ENCODE measurements at places on chromosomes 2 and 18.
A peak's percentile ranks its signal among the peaks of the same experiment; 100 is the strongest.

- H3K27me3 ChIP-seq, result no peaks in the 10 kb centered on the region
- H3K4me3 ChIP-seq, result no peak overlapping the region
- DNase-seq, result no peak
These were observed 74.7 kb downstream of the KLHL14 start for GRCh38 chr18:32698153-32698552.

DNA sequence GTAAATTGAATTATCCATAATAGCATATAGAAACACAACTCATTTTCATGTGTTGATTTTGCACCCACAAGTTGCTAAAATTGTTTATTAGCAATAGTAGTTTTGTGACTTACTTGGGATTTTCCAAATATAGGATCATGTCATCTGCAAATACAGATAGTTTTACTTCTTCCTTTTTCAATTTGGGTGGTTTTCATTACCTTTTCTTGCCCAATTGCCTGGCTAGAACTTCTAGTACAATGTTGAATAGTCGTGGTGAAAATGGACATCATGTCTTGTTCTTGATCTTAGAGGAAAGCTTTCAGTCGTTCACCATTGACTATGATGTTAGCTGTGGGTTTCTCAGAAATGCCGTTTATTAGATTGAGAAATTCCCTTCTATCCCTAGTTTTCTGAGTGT lies 60.2 kb upstream of the TCF7L1 start:
- no peak overlapping the region for H3K4me3 ChIP-seq
- H3K27me3 ChIP-seq, result no peaks in the 10 kb centered on the region
- no peak overlapping the region for H3K27ac ChIP-seq

- H3K36me3 ChIP-seq, result no peaks in the 10 kb centered on the region
- no peaks in the 10 kb centered on the region for H3K27me3 ChIP-seq
- no peak for DNase-seq
- H3K27ac ChIP-seq, result peak overlapping the region; percentile 4
- no peak overlapping the region for H3K4me3 ChIP-seq
These were observed 175.8 kb downstream of the LOXHD1 start for GRCh38 chr18:46481048-46481846.

DNA sequence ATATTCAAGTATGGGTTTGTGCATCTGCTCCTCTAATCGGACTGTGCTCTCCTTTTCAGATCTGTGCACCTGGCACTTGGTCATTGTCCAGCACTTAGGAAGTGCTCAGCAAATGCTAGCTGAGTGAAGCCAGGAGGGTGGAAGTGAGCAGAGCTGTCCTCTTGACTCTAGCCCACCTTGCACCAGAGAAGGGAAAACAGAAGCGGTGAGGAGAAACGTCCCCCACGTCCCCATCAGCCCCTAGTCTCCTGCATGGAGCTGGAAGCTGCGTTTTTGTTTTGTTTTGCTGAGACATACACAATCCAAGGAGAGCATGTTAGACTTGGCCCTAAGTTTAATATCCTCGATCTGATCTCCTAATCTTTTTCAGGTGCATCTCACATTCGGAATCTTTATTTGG lies 73.6 kb downstream of the EN1 start:
- no peaks in the 10 kb centered on the region for H3K36me3 ChIP-seq
- no peaks in the 10 kb centered on the region for H3K27me3 ChIP-seq
- H3K4me3 ChIP-seq, result no peak overlapping the region

DNA sequence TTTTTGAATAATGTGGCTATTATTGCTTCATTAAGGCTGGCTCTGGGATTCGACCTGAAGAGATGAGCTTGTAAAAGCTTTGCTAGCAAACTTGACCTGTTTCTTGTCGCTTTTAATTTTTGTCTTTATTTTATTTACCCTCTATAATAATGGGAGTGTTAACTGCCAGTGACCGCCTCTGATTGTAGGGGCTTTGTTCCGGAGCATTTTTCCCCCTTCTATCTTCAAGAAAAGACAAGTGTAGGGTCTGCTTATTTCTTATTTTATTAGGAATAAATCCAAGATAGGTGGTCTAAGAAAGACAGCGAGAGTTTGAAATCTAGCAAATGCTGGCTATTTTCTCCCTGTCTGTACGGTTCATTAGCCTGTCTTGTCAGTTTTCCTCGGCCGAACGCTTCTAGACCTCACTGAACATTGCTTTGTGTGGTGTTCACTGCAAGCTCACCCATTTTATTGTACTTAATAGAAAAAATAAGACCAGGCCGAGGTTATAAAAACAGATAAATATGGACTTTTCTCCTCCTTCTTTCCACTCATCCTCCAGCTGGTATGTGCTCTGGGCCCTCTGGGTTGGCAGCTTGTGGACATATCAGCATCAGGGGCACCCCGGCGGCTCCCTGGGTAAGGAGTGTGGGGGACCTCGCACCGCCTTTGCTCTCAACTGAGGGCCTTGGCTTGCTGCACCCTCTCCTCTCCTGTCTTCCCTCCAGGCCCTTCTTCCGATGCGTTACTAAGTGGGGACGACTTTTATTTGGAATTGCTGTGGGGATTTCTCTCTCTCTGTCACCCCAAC lies 8.5 kb downstream of the MEIS1 start:
- H3K4me1 ChIP-seq, result peaks cover 29% of the 10 kb centered on the region
- no peaks in the 10 kb centered on the region for H3K27me3 ChIP-seq

DNA sequence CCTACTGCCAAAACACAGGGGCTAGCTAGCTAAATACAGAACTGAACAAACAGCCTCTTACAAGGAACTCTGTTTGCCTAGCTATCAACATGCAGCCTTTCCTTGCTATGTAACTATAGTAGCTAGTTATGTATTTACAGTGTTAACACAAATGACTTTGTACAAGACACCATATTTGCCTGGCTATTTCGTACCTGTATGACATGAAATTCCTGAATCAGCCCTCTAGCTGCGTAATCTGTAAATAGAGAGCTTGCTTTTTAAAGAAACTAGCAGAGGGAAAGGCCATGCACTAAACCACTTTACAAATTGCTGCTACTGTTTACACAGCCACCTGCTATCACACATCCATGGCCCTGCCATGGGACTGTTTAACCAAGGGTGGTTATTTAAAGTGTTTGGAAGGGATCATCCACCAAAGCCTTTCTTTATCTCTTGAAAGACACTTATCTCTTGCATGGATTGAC lies 248.7 kb downstream of the TFCP2L1 start:
- H3K4me3 ChIP-seq, result no peak overlapping the region
- H3K36me3 ChIP-seq, result no peaks in the 10 kb centered on the region
- no peak for DNase-seq
- no peak overlapping the region for H3K27ac ChIP-seq
- H3K4me1 ChIP-seq, result peaks cover 6% of the 10 kb centered on the region

DNA sequence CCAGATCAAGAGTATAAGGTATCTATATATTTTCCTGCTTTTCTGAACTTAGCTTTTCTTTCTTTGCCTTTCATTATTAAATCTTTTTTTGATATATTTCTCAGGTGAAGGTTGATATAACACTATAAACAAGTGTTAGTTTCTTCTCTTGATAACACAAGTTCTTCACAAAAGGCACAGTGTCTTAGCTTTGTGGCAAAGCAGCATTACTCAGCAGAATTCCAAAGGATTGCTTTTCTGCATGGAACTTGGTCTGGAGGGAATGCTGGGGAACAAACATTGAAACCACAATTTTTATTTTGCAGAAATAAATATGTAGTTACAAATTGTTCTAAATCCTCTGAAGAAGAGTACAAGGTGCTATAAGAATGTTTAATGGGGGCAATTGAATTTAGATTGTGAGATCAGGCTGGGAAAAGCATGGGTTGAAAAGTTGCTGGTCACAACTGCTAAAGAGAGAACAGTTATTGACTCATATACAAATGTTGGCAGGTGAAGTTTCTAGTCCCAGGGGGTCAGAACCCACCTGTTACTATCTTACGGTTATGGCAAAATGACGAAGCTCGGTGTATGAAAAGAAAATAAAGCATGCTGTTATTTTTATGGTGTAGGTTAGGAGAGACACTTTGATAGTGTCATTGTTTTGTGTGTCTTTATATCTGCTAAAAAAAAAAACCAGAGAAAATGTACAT lies 68.2 kb downstream of the UBR3 start:
- no peak for DNase-seq
- H3K4me1 ChIP-seq, result no peaks in the 10 kb centered on the region
- H3K36me3 ChIP-seq, result no peaks in the 10 kb centered on the region
- H3K27ac ChIP-seq, result no peak overlapping the region

DNA sequence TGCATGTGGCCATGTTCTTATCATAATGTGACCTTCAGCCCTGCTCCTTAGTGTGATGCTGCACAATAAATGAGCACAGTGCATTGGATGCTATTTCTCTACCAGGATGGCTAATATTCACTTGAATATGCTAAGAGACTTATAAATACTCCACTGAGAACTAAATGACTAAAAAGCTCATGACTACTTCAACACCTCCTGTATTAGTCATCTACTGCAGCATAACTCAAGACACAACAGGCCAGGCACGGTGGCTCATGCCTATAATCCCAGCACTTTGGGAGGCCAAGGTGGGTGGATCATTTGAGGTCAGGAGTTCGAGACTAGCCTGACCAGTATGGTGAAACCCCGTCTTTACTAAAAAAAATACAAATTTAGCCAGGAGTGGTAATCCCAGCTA lies 213.4 kb downstream of the RND3 start:
- H3K27ac ChIP-seq, result no peak overlapping the region
- no peak for DNase-seq
- no peaks in the 10 kb centered on the region for H3K4me1 ChIP-seq
- no peaks in the 10 kb centered on the region for H3K27me3 ChIP-seq
- H3K36me3 ChIP-seq, result no peaks in the 10 kb centered on the region
- no peak overlapping the region for H3K4me3 ChIP-seq

- no peaks in the 10 kb centered on the region for H3K4me1 ChIP-seq
- DNase-seq, result no peak
- no peaks in the 10 kb centered on the region for H3K27me3 ChIP-seq
- H3K27ac ChIP-seq, result no peak overlapping the region
These were observed 35.2 kb downstream of the FOSL2 start for GRCh38 chr2:28427741-28428415.

GRCh38 chr2:49262801-49263560 lies 108.7 kb upstream of the FSHR start:
- no peak for DNase-seq
- H3K4me1 ChIP-seq, result no peaks in the 10 kb centered on the region
- no peaks in the 10 kb centered on the region for H3K27me3 ChIP-seq
- no peak overlapping the region for H3K4me3 ChIP-seq
- H3K27ac ChIP-seq, result no peak overlapping the region

DNA sequence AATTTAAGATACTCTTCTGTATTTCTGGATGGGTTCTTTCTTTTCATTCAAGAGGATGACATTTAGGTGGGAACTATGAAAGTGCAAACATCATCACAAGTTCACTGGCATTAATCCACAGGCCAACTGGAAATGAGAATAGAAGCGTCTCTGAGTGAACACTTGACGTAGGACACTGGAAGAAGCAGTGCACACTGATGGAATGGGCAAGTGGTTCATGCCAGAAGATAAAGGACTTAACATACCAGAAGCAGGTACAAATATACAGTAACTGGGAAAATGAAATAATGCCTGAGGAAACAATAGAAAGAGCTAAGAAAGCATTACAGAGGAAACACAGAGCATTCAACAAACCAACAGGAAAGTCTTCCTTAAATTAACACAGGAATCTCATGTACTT lies 120.9 kb upstream of the CCDC195 start:
- no peaks in the 10 kb centered on the region for H3K4me1 ChIP-seq
- H3K27ac ChIP-seq, result no peak overlapping the region
- H3K27me3 ChIP-seq, result no peaks in the 10 kb centered on the region
- DNase-seq, result no peak

- no peaks in the 10 kb centered on the region for H3K4me1 ChIP-seq
- H3K36me3 ChIP-seq, result no peaks in the 10 kb centered on the region
- no peaks in the 10 kb centered on the region for H3K27me3 ChIP-seq
- no peak for DNase-seq
These were observed 106.8 kb downstream of the ARHGAP28 start for GRCh38 chr18:6836331-6836730.

GRCh38 chr2:9954136-9954535 lies 2.6 kb downstream of the GRHL1 start:
- peak overlapping the region; percentile 91 for H3K27ac ChIP-seq
- H3K27me3 ChIP-seq, result no peaks in the 10 kb centered on the region
- H3K36me3 ChIP-seq, result peaks cover 37% of the 10 kb centered on the region
- DNase-seq, result no peak

DNA sequence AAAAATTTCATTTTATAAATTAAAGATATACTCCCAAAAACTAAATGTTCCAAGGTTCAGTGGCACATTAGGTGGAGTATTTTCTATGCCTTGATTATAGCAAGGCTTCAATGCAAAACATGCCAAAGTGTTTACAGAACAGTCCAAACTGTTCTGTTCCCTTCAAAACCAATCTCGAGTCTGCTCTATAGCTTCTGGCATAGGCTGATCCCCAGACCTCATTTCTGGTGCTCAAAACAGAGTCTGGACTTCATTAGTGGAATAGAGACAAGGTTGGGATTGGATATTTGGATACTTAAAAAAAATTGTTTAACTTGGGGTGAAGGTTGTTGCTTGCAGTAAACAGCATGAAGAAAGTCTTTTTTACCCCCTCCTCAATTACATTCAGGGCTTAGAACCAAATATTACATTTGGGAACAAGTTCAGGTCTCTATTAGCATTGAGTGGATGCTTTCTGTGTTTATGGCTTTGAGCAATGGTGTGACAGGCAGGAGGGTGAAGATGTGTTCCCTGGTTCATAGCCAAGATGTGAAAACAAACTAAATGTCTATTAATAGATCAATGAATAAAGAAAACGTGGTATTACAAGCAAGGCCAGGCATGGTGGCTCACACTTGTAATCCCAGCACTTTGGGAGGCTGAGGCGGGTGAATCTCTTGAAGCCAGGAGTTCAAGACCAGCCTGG lies 208.1 kb upstream of the RND3 start:
- no peak overlapping the region for H3K4me3 ChIP-seq
- no peak for DNase-seq
- no peaks in the 10 kb centered on the region for H3K36me3 ChIP-seq

GRCh38 chr2:73614105-73614504 lies 28.1 kb downstream of the NAT8 start:
- DNase-seq, result no peak
- H3K4me1 ChIP-seq, result no peaks in the 10 kb centered on the region
- no peak overlapping the region for H3K27ac ChIP-seq
- no peak overlapping the region for H3K4me3 ChIP-seq
- H3K27me3 ChIP-seq, result no peaks in the 10 kb centered on the region

DNA sequence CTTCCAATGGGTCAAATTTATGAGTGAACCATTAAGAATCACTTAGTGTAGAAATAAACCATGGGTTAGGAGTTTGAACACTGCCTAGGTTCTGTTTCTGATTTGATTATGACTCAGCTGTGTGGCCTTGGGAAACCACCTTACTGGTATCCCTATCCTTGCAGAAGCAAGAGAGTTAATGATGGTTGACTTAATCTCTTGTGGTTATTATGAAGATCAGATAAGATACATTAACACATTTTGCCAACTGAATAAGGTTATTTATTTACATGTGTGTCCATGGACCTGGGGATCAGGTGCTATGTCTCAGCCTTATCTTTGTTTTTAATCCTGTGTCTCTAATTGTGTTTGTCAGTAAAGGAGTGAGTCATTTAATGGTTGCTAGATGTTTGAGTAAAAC lies 5.4 kb upstream of the KCNJ13 start:
- no peaks in the 10 kb centered on the region for H3K36me3 ChIP-seq
- no peaks in the 10 kb centered on the region for H3K27me3 ChIP-seq
- H3K27ac ChIP-seq, result no peak overlapping the region

Measured in esophagus squamous epithelium (tissue), 5 donors.